Activated T-cell treated with anti-CD3 and anti-CD28 coated beads for 24 hours (primary cell): ENCODE measurements at places on chromosomes 1 and 21.

- no peak for DNase-seq
Observed at GRCh38 chr1:7584643-7585042, 186.5 kb upstream of the VAMP3 start.

DNA sequence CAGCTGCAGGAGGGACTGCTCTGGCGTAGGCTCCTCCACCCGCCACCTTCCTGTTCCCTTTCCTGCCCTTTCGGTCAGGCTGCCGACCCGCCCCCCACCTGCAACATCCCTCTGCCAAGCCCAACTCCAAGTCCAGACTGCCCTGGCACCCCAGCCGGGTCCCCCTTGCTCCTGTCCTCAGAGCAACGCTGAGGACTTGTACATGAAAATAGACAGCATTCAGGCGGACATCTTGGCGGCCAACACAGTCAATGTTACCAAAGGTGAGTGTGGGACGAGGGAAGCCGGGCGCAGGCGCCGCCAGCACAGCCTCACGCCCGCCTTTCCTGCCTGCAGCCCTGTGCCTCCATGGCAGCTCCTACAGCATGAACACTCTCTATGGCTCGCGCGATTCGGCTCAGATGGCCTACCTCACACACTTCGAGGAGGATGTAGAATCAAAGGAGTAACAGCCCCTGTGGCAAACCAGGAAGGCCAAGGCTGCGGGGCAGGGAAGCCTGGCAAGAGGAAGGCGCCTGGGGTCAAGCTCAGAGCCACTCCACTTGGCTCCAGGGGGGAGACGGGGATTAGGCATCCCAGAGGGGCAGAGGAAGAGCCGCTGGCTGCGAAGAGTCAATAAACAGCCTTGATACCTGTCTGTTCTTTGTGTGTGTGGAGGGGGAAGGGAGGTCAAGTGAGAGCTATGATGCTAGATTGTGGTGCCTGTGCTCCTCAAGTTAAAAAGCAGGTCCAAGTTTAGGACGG lies 5.8 kb downstream of the RNU5D-1 start:
- DNase-seq = no peak

- no peak for DNase-seq
Observed at GRCh38 chr1:215590779-215591491, 23.8 kb downstream of the KCTD3 start.

- DNase-seq = no peak
Observed at GRCh38 chr1:207878939-207879338, 32.0 kb downstream of the CD34 start.

GRCh38 chr1:43566382-43567044 lies 35.8 kb downstream of the PTPRF start:
- no peak for DNase-seq

GRCh38 chr1:208093754-208094719 lies 150.1 kb downstream of the PLXNA2 start:
- DNase-seq = peak; percentile 23

- DNase-seq = no peak
Observed at GRCh38 chr1:82260051-82260450, 459.3 kb downstream of the ADGRL2 start.

DNA sequence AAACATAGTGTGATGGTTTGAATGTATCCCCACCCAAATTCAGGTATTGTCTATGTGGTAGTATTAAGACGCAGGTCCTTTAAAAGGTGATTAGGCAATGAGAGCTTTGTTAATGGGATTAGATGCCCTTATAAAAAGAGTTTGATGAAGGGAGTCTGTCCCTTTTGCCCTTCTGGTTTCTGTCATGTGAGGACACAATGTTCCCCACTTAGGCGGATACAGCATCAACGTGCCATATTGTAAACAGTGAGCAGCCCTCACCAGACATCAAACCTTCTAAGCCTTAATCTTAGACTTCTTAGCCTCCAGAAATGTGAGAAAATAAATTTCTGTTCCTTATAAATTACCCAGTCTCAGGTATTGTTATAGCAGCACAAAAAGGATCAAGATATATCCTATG lies 172.8 kb downstream of the FAF1 start:
- DNase-seq = no peak

GRCh38 chr1:29105822-29106221 lies 17.9 kb downstream of the TMEM200B start:
- DNase-seq = no peak

- DNase-seq = no peak
Observed at GRCh38 chr1:149978547-149979023, 31.9 kb downstream of the OTUD7B start.

DNA sequence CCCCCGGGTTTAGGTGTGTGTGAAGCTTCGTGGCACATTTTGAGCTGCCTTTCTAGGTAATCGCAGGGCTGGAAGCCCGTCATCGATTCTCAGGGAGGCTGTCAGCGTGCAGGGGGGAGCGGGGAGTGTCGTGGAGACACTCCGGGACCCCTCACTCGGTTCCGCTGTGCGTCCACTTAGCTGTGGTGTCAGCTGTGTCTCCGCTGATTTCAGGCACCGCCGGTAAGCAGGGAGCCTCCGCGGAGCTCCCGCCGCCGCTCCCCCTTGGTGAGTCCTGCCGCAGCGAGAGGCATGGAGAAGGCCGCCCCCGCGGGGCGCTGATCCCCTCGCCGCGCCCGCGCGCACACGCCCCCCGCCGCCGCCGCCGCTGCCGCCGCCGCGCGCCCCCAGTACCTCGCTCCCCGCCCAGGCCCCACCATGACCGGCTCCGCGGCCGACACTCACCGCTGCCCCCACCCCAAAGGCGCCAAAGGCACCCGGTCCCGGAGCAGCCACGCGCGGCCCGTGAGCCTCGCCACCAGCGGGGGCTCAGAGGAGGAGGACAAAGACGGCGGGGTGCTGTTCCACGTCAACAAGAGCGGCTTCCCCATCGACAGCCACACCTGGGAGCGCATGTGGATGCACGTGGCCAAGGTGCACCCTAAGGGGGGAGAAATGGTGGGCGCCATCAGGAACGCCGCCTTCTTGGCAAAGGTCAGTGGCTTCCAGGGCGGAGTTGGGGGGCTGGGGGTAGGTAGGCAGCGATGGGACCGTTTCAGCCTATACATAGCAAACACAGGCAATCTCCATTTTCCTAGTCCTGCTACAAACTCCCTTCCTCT lies 995 bp downstream of the VASH2 start:
- DNase-seq = no peak

DNA sequence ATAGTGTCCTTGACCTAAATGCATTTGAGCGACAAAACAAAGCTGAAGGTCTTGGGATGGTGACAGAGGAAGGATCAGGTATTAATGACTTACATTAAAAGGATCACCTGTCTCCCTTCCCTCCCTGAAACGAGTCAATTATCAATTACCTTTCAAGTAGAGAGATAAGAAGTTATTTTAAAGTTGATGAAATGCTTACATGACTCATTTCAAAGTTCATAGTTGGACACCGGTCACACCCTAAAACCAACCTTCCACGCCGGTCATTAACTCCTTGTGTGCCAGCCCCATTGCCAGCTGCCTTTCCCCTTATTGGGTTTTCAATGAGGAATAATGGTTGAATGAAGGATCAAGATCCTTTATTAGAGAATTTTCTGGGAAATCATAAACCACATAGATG lies 129.8 kb downstream of the ZP4 start:
- DNase-seq = no peak

GRCh38 chr1:42737257-42737656 lies 2.8 kb downstream of the CLDN19 start:
- no peak for DNase-seq
